ENCODE measurements at places on chromosomes 2 and 18.

GRCh38 chr2:121333231-121333630 is 48.2 kb upstream of the TFCP2L1 start:
- DNase-seq: no peak

DNA sequence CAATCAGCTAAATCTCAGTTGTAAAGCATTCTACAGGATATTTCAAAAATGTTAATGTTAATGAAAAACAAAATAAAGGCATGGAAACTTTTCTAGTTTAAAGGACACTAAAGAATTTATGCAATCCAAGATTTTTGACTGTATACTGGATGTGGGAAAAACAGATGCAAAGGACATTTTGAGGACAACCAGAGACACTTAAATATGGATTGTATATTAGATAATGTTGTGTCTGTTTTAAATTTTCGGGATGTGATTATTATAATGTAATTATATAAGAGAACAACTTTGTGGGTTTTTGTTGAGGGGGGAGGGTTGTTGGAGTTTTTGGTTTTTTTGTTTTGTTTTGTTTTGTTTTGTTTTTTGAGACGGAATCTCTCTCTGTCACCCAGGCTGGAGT is 30.9 kb downstream of the PSMA8 start:
- DNase-seq: no peak

DNA sequence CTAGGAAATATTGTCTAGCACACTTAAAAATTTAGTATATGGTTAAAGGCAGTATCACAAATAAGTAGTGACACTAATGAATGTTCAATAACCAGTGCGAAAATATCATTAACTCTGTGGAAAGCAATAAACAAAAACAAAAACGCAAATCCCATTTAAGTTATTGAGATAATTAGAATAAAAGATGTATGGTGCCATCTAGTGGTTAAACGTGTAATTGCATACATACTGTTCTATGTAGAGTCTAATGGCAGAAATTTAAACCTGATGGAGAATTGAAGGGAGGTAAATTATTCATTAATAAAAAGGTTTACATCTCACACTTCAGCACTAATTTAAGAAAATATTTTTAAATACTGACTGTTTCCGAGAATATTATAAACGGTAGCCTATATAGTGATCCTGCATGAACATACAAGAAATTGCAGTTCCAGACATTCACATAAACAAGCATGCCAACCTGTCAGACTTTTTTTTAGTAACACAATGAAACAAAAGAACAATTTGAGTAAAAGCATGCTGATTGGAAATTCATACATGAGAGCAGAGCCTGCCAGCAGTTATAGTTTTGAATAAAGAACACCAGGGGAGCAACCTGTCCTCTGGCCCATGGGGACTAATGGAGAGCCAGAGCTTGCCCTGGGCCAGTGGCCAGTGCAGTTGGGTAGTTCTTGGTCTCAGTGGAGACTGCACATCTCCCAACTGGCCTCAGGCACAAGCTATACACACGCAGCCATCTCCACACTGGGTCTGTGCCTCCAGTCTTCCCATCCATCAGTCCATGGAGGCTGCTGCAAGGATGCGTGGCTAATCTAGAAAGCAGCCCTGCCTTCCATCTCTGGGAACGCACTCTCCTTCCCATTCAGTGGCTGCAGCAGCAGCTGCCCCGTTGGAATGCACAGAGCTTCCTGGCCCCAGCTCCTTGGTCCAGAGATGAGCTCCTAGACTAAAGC is 28.0 kb downstream of the GCG start:
- peak; percentile 71 for DNase-seq

GRCh38 chr2:164242409-164242808 is 378.9 kb downstream of the GRB14 start:
- no peak for DNase-seq

GRCh38 chr2:240983361-240983995 is 14.9 kb upstream of the SNED1 start:
- DNase-seq: peak; percentile 60

DNA sequence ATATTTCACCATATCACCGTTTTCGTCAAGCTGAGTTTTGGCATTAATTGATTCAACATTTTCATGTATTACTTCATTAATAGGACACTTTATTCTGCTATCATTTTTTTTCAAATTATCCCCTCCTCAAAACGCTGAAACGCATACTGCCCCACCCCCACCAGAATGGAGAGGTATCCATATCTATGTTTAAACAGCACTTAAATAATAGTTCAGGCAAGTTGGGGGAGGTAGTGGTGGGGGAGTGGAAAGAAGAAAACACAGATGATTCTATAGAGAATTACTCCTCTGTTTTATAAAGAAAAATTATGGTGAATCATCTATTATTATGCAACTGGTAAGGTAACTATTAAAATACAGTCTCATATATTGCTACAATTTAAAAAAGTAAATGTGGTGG is 314.4 kb upstream of the ZEB2 start:
- DNase-seq: peak; percentile 16

GRCh38 chr2:68806511-68807109 is 64.6 kb downstream of the BMP10 start:
- DNase-seq: peak; percentile 86

DNA sequence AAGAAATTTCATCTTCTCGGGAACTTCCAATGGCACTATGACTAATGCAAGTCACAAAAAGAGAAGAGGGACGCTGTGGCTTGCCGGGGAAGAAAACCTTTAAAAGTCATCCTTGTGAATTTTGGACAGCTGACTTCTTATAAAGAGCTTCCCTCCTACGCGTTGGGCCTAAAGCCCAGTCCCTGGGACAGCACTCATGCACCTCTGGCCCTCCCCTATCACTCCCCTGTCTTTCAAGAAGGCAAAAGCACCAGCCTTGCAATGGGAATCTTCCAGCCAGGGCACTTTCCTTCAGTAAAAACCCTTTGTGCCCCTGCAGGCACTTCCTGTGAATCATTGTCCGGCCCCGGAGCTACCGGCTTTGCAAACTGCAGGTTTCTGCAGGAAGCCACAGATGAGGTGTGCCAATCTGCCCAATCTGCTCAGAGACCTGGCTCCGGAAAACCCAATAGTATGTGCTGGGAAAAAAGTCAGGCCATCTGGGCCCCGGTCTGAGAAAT is 7.1 kb downstream of the MREG start:
- peak; percentile 96 for DNase-seq

DNA sequence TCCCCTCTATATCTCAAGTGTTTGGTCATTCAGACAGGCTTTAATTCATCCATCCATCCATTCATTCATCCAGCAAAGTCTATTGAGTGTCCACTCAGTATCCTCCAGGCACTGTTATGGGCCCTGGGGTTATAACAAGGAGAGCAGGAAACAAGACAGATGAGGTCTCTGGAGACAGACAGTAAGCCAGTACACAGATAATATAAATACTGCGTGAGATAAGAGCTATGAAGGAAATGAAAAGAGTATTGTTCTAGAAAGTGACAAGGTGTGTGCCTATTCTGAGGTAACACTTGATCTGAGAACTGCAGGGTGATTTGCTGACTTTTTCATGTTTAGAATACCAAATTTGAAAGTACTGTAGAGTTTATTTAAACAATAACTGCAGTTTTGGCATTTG is 98.3 kb downstream of the OSBPL6 start:
- DNase-seq: no peak

DNA sequence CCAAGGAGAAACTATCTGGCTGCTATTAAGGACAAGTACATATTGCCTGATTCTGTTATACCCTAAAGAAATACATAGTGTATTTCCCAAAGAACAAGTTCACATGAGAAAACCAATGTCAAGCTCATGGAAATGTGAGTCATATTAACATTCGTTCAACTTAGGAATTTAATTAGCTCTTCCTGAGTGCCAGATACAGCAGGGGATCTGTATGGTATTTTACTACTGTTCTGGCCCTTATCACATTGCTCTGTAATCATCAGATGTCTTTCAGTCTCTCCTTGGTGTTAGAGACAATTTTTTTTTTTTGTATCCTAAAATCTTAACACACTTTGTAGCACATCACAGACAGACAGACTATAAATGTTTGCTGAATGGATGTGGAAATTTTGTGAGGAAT is 395.0 kb upstream of the CRIM1 start:
- DNase-seq: no peak
